NCI-H446 (cell line): ENCODE measurements at places on chromosomes 1 and 21.

- no peak for DNase-seq
Measured at GRCh38 chr1:180961622-180962021, 48.9 kb downstream of the KIAA1614 start.

- no peak for DNase-seq
Measured at GRCh38 chr1:89699451-89699986, 66.6 kb downstream of the LRRC8C start.

GRCh38 chr1:207805841-207806421 is 54.1 kb downstream of the CD46 start:
- no peak for DNase-seq

DNA sequence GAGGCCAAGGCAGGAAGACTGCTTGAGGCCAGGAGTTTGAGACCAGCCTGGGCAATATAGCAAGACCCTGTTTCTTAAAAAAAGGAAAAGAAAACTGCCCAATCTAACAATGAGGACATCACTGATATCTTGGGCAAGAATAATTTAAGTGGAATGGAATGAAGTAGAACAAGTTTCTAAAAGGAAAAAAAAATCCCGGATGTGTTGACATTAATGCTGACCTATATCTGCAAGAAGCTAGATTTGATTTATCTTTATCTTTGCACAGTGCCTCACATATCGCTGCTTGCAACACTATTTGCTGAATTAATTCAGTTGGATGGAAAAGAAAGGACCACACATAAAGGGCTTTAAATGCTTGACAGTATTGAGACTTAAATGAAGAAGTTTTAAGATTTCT is 27.8 kb downstream of the DIPK1A start:
- DNase-seq, result no peak

- no peak for DNase-seq
Measured at GRCh38 chr21:42049578-42050430, 21.3 kb upstream of the UMODL1 start.

GRCh38 chr1:179025975-179026812 is 500 bp downstream of the FAM20B start:
- DNase-seq, result peak; percentile 87

- DNase-seq, result peak; percentile 6
Measured at GRCh38 chr1:103948526-103948925, 198.8 kb downstream of the AMY1C start.

DNA sequence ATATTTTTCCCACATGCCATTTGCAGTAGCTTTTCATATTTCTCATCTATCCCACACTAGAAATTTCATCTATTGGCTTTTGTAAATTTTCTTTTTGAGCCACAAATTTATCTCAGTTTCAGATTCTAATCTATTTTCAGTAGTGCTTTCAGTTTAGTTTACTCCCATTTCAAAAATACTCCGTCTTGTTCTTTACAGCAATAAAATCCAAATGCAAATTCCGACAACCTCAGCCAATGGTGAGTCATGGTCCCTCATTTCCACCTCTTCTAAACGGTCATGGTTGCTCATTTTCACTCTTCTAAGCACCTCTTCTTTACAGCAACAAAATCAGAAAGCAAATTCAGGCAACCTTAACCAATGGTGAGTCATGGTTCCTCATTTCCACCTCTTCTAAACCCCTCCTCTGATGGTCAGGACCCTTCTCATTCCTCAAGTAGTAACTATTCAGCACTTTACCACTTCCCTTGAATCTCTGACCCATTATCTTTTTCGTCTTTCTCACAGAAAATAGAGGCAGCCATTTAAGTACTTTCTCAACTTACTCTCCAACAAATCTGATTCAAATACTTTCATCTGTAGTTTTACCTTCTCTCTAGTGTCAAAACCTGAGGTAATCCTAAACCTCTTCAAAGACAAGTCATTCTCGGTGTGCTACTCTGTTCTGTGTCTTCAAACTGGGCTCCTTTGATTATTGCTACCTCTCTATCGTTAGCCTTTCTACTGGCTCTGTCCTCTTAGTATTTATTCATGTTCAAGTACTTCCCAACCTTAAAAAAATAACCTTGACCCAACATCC is 34.4 kb downstream of the C21orf91 start:
- DNase-seq, result no peak

DNA sequence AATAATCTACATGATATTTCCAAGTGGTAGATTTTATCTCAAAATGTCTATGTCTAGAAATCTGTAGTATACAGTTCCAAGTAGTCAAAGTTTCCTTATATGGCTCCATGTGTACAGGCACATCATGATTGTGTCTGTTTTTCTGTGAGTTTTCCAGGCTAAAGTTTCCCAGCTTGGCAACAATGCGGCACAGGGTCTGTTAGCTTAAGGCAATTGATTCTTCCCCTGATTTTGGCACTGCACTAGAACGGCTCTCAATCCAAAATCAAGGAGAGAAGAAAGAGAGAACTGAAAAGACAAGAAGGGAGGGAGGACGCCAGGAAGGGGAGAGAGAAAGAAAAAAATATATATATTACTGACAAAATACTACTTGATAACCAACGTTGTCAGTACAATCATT is 193.9 kb upstream of the SNX7 start:
- DNase-seq, result peak; percentile 66

GRCh38 chr1:46133181-46133658 is 791 bp upstream of the PIK3R3 start:
- no peak for DNase-seq

- DNase-seq, result no peak
Measured at GRCh38 chr21:35348686-35349085, 299.6 kb upstream of the RUNX1 start.

- DNase-seq, result no peak
Measured at GRCh38 chr1:24009406-24009805, 29.3 kb upstream of the SRSF10 start.
